ENCODE measurements at places on chromosomes 12 and 14.

DNA sequence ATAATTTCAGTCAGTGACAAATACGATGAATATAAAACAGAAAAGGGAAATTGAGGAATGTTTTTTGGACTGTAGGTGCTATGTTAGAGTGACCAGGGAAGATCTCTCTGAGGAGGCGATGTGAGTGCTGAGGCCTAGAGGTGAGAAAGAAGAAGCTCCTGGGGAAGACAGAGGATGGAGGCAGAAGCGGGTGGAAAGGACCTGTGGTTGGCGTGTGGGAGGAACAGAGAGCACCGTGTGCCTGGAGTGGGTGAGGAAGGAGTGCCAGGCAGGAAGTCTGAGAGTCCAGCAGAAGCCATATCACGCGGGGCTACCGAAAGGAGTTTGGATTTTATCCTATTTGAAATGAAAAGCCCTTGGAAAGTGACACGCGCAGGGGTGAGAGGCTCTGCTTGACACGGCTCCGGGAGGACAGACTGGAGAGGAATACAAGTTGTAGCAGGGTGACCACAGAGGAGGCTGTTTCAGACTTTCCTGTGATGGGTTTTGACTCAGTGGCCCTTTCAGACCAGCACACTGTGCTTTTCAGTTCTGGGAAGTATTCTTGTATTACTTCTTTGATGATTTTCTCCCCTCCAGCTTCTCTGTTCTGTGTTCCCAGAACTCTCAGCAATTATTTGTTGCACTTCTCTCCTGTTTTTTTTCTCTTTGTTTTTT is 96.9 kb downstream of the VRK1 start:
- no peak for DNase-seq

DNA sequence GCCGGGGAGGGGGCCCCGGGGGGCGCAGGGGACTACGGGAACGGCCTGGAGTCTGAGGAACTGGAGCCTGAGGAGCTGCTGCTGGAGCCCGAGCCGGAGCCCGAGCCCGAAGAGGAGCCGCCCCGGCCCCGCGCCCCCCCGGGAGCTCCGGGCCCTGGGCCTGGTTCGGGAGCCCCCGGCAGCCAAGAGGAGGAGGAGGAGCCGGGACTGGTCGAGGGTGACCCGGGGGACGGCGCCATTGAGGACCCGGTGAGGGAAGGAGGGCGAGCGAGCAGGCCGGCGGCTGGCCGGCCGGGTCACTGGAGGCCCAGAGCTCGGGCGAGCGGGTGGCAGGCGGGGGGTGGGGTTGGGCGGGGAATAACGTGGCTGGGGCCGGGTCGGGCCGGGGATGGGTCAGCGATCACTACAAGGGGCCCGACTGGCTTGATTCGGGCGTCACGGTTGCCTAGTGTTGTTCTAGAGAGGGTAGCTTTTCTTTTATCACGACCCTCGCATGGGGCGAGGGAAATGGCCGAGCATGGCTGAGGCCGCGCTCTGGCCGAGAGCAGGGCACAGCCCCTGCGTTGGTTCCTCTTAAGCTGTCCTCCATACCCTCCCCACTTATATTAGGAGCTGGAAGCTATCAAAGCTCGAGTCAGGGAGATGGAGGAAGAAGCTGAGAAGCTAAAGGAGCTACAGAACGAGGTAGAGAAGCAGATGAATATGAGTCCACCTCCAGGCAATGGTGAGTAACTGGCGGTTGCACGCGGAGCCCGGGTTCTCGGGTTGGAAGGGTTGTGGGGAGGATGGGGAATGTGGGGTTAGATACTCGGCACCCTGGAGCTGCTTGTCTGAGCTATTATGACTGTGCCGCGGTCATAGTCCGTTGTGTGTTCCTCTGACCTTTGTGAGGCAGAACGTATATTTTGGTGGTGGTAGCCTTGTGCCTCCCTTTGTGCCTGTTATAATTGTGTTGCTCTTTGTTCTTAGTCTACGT is 603 bp downstream of the PABPN1 start:
- no peak for DNase-seq

DNA sequence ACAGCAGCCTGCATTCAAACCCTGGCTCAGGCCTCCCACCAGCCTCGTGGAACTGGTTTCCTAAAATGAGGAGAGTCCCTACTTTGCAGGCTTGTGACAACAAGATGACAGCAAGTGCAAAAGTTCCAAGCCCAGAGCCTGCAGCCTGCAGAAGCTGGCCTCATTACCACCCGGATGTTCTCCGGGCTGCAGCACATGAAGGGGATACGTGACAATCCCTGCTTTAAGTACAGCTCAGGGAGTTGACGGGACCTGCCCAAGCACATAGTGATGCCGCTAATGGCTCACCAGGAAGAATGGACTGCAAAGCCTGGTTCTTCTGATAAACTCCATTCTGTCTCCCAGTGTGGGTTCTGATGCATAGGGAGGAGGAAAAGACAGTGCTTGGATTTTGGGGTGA is 15.0 kb downstream of the SSH1 start:
- DNase-seq: no peak

GRCh38 chr12:57103856-57104255 is 7.3 kb downstream of the STAT6 start:
- no peak for DNase-seq

DNA sequence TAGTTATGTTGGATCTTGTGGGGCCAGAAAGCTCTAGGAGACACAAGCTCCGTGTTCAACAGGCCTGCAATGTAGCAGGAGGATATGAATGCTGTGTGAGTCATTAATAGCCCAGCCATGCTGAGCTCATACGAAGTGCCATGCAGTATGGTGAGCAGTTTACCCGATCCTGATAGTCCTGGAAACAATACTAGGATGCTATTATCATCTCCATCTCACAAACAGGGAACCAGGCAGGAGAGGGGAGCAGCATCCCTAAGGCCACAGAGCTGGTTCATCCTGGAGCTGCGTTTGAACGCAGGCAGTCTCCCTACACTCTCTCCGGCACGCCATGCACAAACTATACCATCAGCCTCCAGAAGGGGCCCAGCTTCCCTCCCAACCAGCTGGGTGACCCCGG is 20.5 kb downstream of the TTC7B start:
- no peak for DNase-seq

DNA sequence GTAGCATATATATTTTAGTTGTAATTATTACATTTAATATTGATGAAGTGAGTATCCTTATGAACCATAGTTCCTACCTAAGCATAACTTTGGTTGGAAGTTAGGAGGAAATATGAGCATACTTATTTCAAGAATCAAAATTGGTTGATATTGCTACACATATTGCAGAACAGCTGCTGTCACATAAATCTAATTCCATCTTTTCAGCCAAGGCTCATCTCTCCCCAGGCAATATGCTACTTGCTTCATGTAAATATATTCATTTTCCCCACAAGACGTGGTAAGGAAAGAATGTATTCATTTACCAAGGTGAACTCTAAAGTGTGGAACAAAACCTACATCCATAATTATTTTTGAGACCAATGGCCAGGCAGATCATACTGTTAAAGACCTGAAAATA is 62.5 kb upstream of the HIF1A start:
- no peak for DNase-seq

DNA sequence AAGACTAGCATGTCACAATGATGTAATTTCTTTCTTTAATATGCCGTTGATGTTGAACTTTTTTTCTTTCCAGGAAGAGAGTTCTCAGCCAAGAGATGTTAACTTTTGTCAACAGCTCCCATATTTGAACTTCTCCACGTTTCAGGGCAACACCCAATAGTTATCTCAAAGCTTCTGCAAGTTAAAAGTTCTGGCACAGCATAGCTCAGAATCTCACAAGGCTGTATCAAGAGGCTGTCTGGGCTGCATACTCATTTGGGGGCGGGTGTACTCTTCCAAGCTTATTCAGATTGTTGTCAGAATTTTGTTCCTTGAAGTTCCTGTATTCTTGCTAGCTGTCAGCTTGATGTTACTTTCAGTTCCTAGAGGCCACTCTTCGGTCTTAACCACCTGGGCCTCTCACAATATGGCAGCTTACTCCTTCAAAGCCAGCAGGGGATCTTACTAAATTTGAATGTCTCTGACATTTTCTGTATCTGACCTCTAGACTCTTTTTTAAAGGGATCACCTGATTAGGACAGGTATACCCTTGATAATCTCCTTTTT is 38.9 kb downstream of the KCNC2 start:
- DNase-seq: no peak

GRCh38 chr14:88496414-88496813 is 58.4 kb downstream of the PTPN21 start:
- DNase-seq: no peak

DNA sequence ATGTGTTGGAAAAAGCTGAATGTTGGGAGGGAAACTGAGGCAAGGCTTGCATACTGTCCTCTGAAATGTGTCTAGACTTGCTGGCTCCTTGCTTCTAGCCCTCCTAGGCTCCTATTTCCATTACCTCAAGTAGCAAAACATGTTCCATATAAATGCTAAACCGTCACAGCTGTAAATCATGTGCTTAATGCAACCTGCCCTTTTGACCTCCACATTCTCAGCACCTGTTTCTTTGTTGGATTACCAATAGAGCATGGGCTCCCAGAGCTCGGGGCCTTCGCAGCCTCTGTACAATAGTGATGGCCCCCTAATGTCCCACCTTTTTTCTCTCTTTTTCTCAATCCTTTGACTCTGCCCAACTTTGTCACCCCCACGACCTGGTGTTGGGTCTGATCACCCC is 23.3 kb downstream of the RERGL start:
- no peak for DNase-seq

GRCh38 chr14:54893151-54893760 is 9.4 kb downstream of the GCH1 start:
- DNase-seq: no peak

DNA sequence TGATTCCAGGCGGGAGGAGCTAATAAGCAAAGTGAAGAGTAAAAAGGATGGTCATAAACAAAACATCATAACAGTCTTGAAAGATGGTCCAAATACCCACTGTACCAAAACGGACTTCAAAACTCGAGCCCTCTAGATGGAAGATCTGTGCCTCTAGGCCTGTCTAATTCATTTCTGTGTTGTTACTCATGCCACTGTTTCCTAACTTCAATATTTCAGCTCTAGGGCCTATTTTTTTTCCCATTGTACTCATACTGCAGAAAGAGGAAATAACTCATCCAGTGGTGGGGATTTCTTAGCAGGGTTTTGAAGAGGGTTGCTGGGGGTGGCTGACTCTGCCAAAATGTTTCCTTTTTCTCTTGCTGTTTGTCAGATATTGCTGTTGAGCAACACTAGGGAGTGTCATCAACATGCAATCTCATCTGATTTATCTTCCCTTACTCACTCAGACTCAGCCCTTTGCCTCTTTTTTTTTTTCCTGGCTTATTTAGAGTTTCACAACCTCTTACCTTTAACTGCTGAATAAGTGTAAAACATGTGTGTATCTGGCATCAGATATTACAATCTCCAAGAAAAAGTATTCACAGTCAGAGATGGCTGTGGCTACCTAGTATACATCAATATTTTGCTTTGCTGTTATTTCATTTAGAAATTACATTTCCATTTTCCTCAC is 189.6 kb downstream of the DUSP6 start:
- DNase-seq: peak; percentile 50

DNA sequence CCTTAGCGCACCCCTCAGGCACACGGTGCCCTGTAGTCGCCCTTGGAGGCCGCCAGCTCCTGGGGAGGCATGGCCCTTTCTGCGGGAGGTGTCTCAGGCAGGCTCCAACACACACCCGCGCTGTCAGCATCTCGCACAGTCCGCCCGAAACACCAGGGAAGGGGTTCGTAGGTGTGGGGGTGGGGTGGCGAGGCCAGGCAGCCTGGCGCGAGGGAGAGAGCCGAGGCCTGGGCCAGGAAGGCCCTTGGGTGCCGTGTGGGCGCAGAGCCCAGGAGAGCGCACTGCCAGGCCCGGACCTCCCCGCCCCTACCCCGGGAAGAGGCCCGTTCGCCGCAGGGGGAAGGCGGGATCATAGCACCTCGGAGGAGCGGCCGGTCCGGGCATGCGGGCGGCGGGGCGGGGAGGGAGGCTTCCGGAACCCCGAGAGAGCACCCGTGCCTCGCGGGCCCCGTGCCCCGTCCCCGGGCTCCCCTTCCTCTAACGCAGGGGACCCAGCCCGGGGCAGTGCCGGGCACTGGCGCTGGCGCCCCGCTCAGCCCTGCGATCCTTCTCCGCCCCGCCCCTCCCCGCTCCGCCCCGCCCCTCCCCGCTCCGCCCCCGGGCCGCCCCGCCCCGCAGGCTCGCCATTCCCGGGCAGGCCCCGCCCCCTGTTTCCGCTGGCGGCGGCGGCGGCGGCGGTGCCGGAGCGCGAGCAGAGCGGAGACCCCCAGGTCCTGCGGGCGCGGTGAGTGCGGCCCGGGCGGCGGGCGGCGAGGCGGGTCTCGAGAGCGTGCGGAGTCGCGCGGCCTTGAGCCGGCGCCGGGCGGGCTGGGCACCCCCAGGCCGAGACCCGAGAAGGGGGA is at the start of gene TSPAN9:
TSS of gene TSPAN9 (plus strand) at position 650 of the 842 bp plus-strand sequence. CDS start 123,815 bp downstream, outside the sequence.
- DNase-seq: no peak

DNA sequence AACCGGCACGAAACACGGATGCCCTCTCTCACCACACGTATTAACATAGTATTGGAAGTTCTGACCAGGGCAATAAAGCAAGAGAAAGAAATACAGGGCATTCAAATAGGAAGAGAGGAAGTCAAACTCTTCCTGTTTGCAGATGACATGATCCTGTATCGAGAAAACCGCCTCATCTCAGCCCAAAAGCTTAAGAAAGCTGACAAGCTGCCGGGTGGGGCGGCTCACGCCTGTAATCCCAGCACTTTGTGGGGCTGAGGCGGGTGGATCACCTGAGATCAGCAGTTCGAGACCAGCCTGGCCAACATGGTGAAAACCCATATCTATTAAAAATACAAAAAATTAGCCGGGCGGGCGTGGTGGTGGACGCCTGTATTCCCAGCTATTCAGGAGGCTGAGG is 17.7 kb downstream of the OR6S1 start:
- DNase-seq: no peak

- DNase-seq: no peak
Measured at GRCh38 chr12:106135781-106136180, 3.0 kb downstream of the NUAK1 start.

DNA sequence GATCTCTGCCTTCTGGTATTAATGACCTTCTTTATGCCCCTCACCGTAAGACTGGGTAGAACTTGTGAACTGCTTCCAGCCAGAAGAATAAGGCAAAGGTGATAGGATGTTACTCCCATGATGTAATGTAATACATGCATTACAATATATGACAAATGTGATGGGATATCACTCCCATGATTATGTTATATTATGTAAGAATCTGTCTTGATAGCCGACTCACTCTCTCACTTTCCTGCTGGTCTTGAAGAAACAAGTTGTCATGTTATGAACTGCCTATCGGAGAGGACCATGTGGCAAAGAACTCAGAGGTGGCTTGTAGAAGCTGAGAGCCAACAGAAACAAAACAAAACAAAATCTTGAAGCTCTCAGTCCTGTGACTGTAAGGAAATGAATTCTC is 30.6 kb upstream of the OSBPL8 start:
- no peak for DNase-seq

GRCh38 chr12:114669401-114670290 is 14.3 kb downstream of the TBX3 start:
- DNase-seq: no peak

- DNase-seq: no peak
Measured at GRCh38 chr12:123027726-123028445, 47.4 kb downstream of the ARL6IP4 start.

- no peak for DNase-seq
Measured at GRCh38 chr14:99273766-99274345, 1.9 kb upstream of the BCL11B start.

Data from brain pericyte (primary cell).